Urinary bladder (tissue), 4 donors: ENCODE measurements at places on chromosomes 7 and 10. TPM values are rescaled to one million over a fixed set of nuclear protein-coding genes. Genes with fewer than 3 reads are reported as not detected.

The FEZF1 gene
- not detected for total RNA-seq

The PRKG1 gene
- 126 TPM for total RNA-seq

DNA sequence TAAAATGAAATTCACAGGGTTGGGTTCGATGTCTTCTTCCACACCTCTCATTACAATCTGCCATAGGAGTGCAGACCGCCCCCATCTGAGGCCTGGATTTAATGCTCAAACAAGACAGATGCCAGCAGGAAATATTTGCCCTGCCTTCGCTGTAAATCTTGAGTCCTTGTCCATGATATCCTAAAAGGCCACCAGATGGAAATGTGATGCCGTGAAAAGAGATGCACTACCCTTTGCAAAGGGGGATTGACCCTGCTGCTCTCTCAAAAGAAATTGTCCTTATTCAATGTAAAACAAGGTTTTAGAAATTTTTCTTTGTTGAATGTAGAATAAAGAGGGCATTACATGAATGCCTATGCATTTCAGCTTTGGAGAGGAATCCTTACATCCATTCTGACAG lies 37.5 kb downstream of the AGAP4 start:
- DNase-seq, result no peak

DNA sequence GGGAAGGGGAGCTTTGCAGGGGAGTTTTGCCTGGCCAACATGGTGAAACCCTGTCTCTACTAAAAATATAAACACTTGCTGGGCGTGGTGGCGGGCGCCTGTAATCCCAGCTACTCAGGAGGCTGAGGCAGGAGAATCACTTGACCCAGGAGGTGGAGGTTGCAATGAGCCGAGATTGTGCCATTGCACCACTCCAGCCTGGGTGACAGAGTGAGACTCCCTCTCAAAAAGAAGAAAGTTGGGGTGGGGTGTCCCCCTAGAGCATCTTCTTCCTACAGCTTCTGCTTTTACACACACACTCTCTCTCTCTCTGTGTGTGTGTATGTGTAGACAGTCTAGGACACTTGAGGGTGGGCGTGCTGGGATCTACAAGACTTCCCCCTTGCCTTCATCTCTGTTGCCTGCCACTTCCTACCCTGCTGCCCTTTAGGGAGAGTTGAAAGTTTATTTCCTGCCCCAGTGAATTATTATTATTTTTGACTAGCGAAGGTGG lies 21.7 kb downstream of the PLAU start:
- no peak for DNase-seq

DNA sequence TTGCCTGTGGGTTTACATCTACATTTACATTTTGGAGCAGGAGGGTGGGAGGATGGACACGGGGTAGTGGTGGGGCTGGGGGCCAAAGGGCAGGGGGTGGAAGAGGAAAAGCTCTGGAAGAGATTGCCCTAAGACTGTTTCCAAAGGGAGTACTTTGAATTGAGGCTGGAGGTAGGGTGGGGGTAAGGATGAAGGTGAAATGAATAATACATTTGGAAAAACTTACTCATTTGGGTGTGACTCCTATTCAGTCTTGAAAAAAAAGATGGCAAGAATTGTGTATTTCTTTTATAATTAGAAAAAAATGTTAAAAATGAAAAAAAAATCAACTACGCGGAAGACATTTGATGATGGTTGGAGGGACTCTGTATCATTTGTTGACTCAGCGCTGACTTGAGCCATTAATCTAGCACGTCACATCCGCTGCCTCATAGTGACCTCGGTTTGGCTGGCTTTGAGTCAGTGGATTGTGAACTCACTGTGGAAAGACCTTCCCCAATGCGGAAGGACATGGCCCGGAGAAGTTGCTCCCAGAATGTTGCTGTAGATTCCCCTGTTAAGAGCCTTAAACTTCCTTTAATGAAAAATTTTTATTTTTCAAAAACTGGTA lies 2.8 kb downstream of the FAM180A start:
- DNase-seq, result no peak

GRCh38 chr7:28505014-28505413 lies 92.7 kb downstream of the CREB5 start:
- no peak for DNase-seq
